Kidney capillary endothelial cell (primary cell): ENCODE measurements at places on chromosomes 5 and 9.

DNA sequence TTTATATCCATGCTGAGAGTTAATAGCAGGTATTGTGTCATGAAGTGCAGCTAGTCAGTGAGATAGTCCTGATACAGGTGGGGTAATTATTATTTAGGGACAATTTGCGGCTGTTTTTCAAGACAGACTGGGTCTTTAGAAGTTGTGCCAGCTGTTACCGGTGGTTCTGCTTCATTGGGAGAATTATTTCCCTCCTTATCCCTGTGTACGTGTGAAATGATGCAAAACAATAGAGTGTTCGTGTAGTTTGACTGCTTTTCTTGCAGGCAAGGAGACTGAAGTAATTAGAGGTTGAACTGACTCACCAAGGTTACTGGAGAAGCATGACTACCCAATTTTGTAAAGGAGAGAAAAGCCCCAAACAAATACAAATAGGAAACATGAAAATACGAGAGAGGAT, 101.7 kb downstream of the ARRDC3 start:
- peak; percentile 83 for DNase-seq

- DNase-seq = peak; percentile 44
Observed at GRCh38 chr5:14685757-14686156, 21.2 kb downstream of the OTULIN start.

- DNase-seq = no peak
Observed at GRCh38 chr9:1938135-1938534, 77.0 kb upstream of the SMARCA2 start.

GRCh38 chr9:107067739-107068416, 204.9 kb downstream of the ZNF462 start:
- DNase-seq = no peak

- no peak for DNase-seq
Observed at GRCh38 chr9:93022721-93023520, 35.6 kb upstream of the SUSD3 start.

GRCh38 chr5:157284458-157285212, 18.7 kb downstream of the CYFIP2 start:
- DNase-seq = no peak

DNA sequence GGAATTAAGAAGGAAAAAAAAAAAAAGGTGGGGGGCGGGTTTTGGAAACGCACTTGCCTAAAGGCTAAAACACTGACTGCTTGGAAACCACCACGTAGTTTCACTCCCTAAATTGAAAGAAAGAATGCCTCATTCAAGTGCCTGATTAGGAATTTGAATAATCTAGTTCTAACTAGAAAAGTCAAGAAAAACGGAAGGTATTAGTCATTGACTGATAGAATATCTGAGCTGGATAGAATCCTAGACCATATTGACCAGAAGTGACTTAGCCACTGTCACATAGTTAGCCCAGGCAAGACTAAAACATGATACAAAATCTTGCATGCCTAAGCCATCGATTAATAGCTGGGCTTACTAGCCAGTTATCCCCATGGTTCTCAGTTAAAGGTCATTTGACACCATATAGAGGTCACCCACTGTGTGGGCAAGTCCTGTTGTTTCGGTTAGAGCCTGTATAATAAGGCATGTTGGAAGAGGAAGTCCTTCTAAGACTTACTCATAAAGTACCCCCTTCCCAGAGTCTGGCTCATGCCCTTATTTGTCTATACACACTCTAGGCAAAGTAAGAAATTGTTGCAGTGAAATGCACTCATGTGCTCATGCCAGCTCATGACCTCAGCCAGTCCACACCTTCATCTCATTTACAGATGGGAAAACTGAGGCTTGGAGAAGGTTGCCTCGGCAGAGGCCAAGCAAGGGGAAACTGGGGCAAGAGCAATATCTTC, 40.2 kb downstream of the SH3RF2 start:
- DNase-seq = peak; percentile 45

- DNase-seq = no peak
Observed at GRCh38 chr5:120452471-120452870, 11.6 kb upstream of the PRR16 start.

DNA sequence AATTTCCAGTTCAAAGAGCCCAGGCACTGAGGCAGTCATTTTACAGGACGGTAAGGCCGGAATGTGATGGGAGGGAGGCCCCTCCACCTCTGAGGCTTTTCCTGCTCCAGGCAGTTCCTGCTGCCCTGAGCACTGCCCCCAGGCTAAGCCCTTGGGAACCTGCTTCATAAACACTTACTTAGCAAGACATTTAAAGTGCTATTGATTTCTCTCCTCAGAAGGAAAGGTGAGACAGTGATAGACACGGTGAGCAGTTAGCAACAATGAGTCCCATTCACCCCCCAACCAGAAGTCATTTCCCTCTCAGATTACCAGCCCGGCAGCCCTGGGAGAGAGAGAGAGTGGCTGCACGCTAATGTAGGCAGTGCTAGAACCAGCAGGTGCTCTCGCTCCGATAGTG, 462.5 kb downstream of the SPOCK1 start:
- DNase-seq = no peak

DNA sequence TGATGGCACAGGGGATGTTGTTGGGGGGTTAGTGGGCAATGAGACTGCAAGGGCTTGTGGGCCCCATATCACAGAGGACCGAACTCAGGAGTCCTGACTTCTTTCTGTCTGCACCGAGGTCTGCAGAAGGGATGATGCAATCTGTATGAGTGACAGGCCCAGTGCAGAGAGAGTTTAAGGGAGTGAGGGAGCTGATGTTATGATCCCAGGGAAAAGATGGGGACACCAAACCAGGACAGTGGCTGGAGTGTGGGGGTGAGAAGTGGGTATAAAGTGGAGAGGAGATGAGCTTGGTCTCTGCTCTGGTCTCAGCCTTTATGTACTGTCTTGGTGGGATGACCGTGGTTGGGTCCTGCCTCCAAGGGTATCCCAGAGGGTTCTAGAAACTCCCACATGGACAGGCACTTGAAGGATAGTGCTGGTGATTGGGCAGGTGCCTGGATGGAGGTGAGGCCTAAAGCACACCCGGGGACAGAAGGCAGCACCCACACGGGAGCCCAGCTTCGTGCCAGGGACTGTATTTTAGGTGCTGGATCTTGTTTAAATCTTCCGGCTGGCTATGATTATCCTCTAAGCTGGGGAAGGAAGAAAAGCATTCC, 21.9 kb downstream of the GSN start:
- DNase-seq = no peak

DNA sequence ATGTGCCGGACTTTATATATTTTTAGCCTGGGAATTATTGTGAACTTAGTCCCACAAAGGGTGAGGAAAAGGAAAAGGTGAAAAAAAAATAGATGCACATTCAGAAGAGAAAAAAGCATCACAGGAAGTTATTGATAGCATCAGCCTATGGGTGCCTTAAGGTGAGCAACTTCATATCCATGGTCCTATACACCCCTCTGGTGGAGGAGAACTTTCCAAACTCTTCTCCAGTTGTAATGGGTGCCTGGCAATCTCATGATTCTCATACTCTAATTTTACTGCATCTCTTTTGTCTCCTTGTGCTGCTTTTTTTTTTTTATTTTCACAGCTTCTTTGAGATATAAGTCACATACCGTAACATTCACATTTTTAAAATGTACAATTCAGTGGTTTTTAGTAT, 107.4 kb downstream of the JAKMIP2 start:
- no peak for DNase-seq

- DNase-seq = no peak
Observed at GRCh38 chr5:158824241-158824882, 275.4 kb downstream of the EBF1 start.

GRCh38 chr9:128383007-128383753, 12.0 kb downstream of the URM1 start:
- DNase-seq = no peak

DNA sequence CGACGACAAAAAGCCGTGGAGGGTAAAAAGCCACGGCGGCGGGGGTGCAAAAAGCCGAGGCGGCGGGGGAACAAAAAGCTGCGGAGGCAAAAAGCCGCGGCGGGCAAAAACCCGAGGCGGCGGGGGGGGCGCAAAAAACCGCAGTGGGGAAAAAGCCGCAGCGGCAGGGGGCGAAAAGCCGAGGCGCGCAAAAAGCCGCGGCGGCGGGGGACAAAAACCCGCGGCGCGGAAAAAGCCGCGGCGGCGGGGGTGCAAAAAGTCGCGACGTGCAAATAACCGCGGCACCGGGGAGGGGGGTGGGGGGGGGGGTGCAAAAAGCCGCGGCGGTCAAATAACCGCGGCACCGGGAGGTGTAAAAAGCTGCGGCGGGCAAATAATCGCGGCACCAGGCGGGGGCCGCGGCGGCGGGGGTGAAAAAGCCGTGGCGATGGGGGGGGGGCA, 511.5 kb downstream of the FOXD4L5 start:
- DNase-seq = no peak

DNA sequence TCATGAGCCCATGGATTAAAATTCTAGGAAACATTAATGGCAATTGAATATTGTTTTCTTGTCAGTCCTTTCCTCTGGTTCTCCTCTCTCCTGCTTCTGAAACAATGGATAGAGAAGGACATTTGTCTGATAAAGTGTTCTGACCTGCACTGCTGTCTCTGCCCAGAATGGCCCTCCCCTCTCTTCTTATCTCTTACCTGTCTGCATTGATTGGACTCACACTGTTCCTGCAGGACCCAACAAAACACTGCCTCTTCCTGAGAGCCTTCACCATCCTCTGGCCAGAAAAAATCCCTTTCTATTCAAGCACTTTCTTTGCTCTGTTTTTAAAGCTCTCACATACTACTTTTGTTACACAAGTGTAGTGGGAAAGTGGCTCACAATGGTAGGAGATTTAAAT, 143.8 kb upstream of the DHFR start:
- no peak for DNase-seq

DNA sequence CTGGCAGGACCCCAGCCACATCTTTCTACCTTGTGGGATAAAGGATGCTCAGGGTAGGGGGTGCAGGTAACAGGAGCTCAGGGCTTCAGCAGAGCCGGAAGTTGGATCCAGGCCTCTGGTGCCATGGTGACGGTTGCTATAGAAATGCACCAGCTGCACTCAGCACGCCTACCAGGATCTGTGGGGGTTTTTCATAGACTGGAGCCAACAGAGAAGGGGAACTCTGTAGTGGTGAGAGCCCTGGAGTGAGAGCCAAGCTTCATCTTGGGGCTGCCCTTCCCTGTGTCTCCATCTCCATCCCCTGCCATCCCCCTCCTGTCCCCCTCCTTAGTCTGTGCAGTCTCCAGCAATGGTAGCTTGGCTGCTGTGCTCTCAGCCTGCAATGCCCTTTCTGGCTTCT, 27.5 kb upstream of the BOD1 start:
- DNase-seq = no peak

DNA sequence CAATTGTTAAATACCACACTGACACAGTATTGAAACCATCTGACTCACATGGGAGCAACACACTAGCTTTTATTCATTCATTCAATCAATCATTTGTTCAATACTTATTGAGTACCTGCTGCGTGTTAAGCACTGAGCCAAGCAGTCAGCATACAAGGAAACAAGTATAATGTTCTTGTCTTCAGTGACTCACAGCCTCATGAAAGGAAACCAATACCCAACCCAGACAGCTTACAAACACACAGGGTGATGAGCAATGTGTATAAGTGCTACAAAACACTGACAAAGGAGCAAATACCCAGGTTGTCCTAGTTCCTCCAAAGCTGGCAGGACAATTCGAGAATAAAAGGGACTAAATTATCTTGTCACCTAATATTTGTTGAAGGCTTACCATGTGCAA, 67.6 kb upstream of the RASEF start:
- peak; percentile 16 for DNase-seq

DNA sequence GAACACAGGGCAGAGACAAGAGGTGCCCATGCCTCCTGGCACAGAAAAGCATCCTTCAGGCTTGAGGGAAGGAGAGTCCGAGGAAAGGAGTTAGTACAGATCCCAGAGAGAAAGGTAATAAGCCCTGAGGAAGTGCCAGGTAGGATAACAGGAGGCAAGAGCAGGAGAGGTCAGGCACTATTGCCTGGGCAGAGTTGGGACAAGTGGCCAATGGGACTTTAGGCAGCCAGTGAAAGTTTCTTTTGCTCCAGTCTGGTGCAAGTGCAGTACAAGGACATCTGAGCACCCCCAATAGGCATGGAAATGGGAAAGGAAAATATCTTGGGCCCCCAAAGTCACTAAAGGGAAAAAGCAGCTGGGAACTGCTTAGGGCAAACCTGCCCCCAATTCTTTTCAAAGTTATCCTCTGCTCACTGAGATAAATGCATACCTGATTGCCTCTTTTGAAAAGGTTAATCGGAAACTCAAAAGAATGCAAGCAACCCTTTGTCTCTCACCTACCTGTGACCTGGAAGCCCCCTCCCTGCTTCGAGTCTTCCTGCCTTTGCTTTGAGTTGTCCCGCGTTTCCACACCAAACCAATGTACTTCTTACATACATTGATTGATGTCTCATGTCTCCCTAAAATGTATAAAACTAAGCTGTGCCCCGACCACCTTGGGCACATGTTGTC, 46.5 kb downstream of the ELOVL7 start:
- no peak for DNase-seq

DNA sequence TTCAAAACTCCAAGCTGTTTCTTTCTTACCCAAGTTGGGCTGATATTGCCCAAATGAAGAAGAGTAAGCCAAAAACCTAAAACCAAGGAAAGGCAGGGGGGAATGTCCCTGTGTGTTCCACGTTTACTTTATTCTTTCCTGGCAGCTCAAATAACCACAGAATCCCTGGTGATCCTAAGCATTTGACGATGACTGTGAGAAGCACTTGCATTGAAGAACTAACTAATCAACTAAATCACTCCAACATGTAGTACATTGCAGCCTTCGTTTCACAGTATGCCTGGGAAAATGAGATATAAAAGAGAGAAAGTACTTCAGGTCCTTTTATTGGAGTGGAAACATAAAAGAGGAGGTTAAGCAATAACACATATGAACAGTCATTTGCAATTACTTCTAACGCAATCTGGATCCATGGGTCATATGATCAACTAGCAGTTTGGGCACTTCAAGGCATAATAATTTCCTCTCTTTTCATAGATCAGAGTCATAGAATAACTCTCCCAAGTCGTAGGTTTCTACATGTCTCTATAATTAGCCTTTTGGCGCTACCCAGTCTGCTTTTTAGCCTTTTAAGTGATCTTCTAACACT, 338.4 kb downstream of the TMEM167A start:
- no peak for DNase-seq

DNA sequence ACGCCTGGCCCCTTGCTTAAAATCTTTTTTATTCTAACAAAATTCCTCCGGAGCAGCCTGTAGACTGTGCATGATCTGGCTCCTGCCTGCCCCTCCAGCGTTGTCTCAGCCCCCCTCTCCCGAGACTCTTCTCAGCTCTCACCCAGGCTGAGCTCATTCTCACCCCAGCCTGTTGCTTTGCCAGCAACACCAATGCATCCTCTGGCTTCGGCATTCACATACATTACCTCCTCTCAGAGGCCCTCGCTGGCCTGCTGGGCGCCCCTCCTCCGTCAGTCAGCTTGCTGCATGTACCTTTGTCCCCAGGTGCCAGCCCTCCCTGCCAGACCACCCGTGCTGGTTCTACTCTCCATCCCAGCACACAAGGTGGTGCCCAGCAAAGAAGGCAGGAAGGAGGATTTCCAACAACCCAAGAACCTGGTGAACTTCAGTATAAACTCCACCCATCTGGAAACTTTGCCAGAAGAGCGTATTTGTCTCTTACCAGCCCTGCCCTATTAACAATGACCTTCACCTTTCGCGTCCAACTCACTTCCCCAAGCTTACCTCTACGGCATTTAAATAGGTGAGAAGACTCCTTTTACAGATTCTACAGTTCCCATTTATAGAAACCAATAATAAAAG, 35.0 kb downstream of the MYO10 start:
- no peak for DNase-seq
